Stimulated activated CD4-positive, alpha-beta T cell treated with anti-CD3 and anti-CD28 coated beads, TNF-alpha, amount 100 ng/mL, for 1 hour (primary cell): ENCODE measurements at places on chromosomes 6 and 20.

DNA sequence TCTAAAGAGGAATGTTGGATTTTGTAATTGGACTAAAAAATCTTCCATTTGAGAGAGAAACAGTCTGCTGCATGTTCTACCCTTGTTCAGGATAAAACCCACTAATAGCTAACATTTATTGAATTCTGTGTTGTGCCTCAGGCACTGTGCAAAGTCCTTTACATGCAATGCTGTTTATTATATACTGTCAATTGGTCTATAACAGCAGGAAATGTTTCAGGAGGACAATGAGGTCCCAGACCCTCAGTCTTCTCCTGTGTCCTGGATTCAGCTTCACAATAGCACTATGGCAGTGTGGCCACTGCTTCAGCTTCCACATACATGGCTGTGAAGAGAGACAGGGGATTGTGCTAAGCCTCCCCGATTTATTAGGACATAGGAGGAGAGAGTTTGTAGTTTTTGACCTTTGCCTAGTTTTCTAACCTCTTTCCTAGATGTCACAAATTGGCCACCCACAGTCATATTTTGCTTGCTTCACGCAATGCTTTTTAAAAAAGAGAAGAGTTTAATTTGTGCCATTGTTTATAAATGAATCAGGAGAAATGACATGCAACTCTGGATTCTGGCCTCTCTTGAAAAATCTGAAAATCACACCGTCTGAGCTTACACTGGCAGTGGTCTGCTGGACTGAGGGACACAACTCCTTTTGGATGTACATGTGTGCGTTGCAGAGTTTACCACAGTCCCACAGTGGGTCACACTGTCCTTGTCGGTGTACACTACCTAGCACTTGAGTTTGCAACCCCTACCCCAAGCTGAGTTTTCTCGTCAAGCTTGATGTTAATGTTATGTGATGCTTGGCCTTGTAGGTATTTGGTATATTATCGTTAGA lies 11.3 kb downstream of the PTPN1 start:
- DNase-seq, result no peak

GRCh38 chr20:51696304-51697071 lies 71.7 kb downstream of the ATP9A start:
- DNase-seq, result no peak

GRCh38 chr6:73800997-73801396 lies 105.0 kb downstream of the CD109 start:
- DNase-seq, result no peak

DNA sequence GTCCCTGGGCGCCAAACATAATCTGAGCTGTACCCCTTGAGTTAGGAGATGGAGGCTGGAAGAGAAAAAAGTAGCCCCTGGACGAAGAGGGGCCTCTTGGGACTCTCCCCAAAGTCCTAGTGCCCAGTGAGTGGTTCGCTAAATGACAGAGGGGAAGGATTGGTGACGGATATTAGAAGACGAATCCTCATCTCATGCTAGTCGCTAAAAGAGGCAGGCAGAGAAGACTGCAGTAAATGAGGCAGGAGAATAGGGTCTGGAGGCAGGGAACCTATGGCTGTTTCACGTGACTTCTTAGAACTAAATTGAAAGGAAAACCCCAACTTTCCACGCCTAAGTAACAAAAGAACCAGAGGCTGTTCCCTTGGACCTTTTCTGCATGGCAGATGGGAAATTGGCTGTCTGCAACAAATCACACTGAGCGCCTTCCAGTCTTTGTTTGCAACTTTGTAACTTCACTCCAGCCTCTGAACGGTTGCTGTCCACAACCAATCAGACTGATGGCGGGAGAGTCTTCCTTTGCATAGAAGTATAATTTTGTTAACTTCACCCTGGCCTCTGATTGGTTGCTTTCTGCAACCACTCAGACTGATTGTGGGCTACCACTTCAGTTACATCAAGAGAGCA lies 731 bp upstream of the RBL1 start:
- DNase-seq, result no peak

- DNase-seq, result no peak
Observed at GRCh38 chr20:12064540-12064939, 146.8 kb downstream of the BTBD3 start.

DNA sequence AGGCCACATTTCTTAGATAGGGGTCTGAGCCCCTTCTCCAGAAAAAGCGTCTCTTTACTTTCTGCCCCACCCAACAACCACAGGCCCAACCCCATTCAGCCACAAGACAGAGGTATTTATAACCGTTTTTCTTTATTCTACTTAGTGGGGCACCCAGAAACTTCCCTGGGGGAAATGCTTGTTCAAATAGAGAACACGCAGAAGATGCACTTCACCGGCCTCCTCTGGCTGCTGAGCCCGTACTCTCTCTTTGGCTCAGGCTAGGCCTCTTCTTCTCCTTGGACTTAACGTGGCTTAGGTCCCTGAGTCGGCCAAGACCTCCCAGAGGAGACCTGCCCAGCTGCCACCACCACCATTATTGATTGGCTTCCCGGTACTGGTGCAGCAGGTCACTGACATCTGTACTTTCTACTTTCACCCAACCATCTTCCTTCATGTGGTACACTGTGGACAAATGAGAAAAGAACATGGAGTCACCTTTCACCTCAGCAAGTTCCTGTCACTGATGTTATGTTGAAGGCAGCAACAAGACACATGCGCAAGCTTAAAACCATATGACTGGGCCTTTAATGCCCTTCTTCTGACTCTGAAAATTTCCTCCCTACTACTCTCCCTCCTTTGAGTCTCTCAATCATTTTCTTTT lies 2.2 kb upstream of the TAP2 start:
- DNase-seq, result no peak

- no peak for DNase-seq
Observed at GRCh38 chr20:23116311-23117089, 30.4 kb upstream of the CD93 start.

DNA sequence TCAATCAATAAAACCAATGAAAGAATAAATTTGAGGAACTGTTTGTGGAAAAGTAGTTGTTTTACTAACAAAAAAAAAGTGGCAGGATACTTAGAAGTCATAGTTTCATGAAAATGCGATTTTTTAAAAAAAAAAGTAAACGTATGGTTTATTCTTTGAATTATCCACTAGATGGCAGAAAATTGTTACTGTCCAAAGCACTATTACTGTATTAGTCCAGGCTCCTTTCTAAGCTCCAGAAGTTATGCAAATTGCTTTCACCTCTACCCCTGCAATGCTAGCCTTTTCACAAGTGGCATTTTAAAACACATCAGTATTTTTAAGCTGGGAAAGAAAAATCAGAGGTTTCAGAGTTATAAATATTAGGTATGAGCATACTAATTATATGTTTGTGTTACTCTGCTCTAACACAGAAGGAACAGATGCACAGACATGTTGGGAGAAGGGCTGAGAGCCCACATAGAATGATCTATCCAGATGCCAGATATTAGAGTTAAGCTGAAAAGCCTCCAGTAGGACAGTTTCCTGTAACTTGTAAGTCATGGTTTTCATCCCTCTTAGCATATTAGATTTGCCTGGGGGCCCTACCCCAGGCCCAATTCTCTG lies 63.9 kb downstream of the FHL5 start:
- DNase-seq, result no peak

- no peak for DNase-seq
Observed at GRCh38 chr6:89268776-89269175, 46.3 kb downstream of the GABRR2 start.

DNA sequence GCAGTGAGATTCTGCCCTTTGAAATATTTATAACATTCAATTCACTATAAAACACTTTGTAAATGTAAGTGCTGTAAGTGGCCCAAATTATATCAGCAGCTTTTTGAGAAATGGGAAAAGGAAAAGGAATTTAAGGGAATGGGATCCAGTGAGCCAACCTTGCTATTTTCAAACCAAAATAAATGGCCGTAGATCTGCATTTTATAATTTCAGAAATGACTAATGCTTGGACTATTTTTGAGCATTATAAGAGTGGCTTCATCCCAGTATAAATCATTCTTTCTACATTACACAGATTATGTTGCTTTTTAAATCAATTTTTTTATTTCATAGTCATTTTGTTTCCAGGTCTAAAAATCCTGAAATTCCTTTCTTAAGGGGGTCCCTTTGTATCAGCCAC lies 49.2 kb downstream of the ANKRD6 start:
- no peak for DNase-seq

GRCh38 chr20:4227085-4227821 lies 211.9 kb upstream of the RNF24 start:
- DNase-seq, result no peak

GRCh38 chr6:16399158-16399557 lies 160.8 kb downstream of the GMPR start:
- DNase-seq, result no peak

GRCh38 chr6:111456208-111456607 lies 26.8 kb downstream of the REV3L start:
- DNase-seq, result no peak

GRCh38 chr20:53748176-53748575 lies 154.5 kb upstream of the ZNF217 start:
- DNase-seq, result no peak

- DNase-seq, result no peak
Observed at GRCh38 chr6:55868771-55869479, 6.5 kb downstream of the BMP5 start.

GRCh38 chr20:40970218-40970617 lies 58.4 kb upstream of the TOP1 start:
- DNase-seq, result no peak

GRCh38 chr6:47479140-47479508 lies 1.5 kb downstream of the CD2AP start:
- DNase-seq, result no peak

DNA sequence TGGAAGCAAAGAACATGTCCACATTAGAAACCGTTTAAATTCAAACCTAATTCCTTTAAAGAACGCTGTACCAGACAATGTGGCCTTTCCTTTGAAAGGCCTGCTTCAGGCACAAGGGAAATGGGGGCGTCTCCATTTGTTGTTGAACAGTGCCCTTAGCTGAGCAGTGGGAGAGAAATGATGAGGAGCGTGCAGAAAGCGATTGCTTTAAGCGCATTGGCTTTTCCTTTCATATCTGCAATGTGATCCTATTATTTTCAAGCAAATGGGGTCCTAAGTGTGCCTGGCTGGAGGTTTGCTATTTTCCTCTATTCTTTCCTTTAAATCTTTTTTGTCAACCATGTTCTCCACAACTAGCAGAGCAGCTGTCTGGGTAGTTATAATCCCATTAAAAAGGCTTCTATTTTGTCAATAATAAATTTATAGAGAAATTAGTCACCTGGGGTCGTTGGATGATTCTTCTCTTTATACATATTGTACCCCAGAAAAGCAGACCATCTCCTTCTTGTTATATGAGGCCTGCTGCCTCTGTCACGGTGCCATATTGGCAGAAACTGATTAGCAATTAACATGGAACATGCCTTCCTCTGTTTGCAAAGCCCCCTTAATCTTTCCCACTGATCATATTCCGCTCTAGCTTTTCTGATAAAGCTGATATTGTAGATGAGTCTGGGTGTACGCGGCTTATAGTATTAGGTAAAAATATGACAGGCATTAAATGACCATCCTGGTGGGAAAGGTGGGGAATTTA lies 151.1 kb upstream of the JAG1 start:
- no peak for DNase-seq

GRCh38 chr6:131958542-131959470 lies 7.6 kb upstream of the CCN2 start:
- DNase-seq, result no peak

- DNase-seq, result no peak
Observed at GRCh38 chr6:147207837-147208754, 3.9 kb downstream of the STXBP5 start.

DNA sequence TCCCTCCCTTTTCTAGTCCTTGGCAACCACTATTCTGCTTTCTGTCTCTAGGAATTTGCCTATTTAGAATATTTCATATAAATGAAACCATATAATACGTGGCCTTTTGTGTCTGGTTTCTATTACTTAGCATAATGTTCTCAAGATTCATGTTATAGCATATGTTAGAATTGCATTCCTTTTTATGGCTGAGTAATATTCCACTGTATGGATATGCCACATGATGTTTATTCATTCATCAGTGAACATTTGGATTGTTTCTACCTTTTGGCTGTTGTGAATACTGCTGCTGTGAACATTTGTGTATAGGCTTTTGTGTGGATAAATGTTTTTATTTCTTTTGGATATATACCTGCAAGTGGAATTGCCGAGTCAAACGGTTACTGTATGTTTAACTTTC lies 7.1 kb downstream of the SLC9A8 start:
- DNase-seq, result no peak

DNA sequence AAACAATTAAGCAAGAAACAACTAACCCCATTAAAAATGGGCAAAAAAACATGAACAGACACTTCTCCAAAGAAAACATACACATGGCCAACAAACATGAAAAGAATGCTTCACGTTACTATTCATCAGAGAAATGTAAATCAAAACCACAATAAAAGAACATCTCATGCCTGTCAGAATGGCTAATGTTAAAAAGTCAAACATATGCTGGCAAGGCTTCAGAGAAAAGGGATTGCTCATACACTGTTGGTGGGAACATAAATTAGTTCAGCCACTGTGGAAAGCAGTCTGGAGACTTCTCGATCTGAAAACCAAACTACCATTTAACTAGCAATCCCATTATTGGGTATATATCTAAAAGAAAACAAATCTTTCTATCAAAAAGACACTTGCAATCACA lies 217.5 kb downstream of the TINAG start:
- DNase-seq, result no peak

DNA sequence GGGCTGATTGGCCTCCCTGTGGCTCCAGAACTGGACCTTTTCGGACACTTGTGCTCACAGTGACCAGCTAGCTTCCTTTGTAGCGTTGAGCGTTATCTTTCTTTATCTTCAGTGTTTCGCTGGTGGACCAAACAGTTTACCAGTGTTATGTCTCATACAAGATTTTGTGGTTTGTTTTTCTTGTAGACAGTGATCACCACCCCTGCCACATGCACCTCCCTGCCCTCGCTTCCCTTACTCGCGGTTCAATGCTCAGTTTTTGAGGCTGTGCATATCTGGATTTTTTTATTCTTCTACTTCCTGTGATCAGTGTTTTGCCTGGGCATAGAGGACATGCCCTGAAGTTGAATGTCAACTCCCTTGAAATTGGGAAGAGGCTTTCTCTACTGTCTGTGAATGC lies 16.4 kb downstream of the MYT1 start:
- no peak for DNase-seq

GRCh38 chr6:167044696-167045095 lies 45.5 kb downstream of the CEP43 start:
- DNase-seq, result no peak

GRCh38 chr6:158910484-158911440 lies 89.2 kb downstream of the RSPH3 start:
- DNase-seq, result no peak

- no peak for DNase-seq
Observed at GRCh38 chr6:117992856-117993255, 85.8 kb downstream of the SLC35F1 start.

DNA sequence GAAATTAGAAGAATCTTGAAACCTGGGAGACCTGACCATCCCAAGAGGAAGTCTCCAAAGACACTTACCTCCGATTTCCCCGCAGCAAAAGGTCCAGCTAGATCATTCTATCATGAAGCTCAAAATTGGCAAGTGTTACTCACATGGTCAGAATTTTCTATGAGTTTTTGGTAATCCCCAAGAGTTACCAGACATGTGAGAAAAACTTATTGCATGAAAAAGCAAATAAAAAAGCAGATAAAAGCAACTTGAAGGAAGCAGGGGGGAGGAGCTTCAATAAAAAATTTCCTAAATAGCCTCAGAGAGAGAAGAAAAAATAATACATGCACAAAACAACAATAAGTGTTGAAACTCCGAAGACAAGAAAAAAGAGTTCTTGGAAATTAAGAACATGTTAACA lies 27.3 kb downstream of the VNN1 start:
- DNase-seq, result no peak

- DNase-seq, result no peak
Observed at GRCh38 chr20:44745598-44746366, at the start of gene KCNK15. TSS of gene KCNK15 (plus strand) at chr20:44745865. CDS start at chr20:44745911, 46 bp downstream.
